T-helper 22 cell (primary cell): ENCODE measurements at places on chromosomes 5 and 9.

- no peak for DNase-seq
Measured at GRCh38 chr5:60903356-60903755, 41.5 kb downstream of the ERCC8 start.

DNA sequence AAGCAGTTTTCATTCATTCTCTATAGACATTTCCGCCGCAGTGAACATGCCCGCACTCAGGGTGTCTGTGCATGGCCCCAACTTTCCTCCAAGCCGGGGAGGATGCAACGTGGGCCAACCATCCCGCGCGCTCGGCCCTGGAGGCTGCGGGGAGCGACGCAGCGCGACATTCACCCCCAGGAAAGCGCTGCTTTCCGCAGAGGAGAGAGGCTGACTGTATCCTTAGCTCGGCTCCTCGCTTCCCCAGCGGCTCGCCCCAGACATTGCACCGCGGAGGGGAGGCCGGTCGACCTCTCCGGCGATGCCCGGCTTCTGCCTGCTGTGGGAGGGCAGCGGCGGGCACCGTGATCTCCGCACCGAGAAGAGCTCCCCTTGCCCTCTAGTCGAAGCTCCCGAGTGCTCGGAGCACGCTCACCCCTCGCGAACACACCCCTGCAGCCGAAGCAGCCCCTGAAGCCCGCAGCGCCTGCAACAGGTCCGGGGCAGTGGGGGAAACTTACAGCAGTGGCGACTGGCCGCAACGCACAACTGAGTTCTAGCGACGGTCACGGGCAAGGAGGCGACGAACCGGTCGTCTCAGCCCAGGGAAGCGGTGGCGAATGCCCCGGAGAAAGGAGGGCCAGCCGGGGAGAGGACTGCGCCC lies 600 bp downstream of the ENC1 start:
- no peak for DNase-seq

- DNase-seq: no peak
Measured at GRCh38 chr5:142913728-142914338, 143.7 kb downstream of the ARHGAP26 start.

DNA sequence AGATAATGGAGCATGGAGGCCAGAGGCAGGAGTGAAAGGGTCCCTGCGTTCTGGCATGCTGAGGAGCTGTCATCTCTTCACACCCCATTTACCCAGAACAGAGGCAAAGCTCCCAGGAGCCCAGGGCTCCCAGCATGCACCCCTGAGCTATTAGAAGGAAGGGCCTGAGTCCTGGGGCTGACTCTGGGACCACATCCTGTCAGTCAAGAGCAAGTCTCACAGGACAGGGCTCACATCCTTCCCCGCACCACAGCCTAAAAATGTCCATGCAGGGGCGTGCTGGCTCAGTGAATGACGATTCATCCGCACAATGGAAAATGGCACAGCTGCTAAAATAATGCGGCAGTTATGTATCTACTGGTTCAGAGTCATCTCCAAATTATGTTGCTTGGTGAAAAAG lies 31.4 kb downstream of the CAMK2A start:
- no peak for DNase-seq
